ENCODE measurements at places on chromosomes 1 and 21.

- no peak for DNase-seq
Measured at GRCh38 chr1:170932236-170932635, 3.1 kb upstream of the MROH9 start.

GRCh38 chr21:40671716-40672115 lies 175.2 kb downstream of the DSCAM start:
- DNase-seq, result no peak

DNA sequence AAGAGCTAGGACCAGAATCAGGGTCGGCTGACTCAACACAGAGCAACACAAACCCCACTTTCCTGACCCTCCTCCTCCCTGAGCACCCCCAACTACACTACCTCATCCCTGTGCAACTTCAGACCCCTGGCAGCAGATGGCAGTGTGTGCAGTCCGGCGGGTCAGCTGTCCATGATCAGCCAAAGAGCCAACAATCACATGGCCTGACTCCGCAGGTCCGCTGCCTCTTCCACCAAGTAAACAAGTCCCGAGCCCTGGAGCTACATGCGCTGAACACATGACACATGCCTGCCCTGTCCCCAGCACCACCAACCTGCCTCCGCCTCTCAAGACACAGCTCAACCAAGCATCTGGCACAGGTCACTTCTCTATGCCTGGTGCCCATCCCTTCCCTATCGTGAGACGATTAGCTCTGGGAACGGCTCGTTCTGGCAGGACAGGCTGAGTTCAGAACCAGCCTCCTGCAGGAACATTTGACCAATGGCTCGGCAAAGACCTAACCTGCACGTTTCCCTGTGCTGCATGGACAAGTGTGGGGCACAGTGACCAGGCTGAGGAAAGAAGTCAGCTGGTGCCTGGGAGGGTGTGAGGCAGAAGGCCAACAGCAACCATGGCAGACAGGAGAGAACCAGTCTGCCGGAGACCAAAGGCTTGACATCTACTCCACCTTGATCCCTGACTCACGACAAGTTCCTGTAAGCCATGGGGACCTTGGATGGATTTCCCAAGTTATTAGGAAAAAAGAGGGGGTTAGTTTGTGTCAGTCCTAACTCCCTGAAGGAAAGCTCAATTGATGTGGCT lies 60.3 kb downstream of the CD46 start:
- DNase-seq, result no peak

GRCh38 chr1:43711524-43712386 lies 4.4 kb downstream of the ST3GAL3 start:
- no peak for DNase-seq

Measured in NCI-H1436 (cell line).